Peyer's patch (tissue), 4 donors: ENCODE measurements at places on chromosomes 7 and 10. TPM values are rescaled to one million over a fixed set of nuclear protein-coding genes. Genes with fewer than 3 reads are reported as not detected.

Gene PALD1
- total RNA-seq: 3.5 TPM

Gene ACBD7
- not detected for total RNA-seq

DNA sequence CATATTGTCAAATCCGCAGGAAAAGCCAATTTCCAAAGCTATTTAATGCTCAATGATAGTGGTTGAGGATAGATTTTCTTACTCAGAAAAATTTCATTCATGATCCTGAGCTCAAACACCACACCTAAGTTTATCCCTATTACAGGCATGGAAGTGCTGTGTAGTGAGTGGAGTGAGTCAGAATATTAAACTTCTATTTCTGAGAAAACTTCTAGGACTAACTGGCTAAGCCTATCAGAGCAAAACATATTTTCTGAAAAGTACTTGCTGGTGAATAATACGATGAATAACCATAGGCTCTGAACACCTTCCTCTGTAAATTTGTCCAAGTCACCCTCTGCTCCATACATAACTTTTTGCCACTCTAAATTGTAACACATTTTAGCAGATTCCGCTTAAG lies 221.5 kb downstream of the SUGCT start:
- H3K4me1 ChIP-seq: no peaks in the 10 kb centered on the region
- H3K27ac ChIP-seq: no peak overlapping the region
- H3K4me3 ChIP-seq: no peak overlapping the region
- DNase-seq: no peak
- H3K36me3 ChIP-seq: no peaks in the 10 kb centered on the region

- H3K4me1 ChIP-seq: no peaks in the 10 kb centered on the region
- H3K27ac ChIP-seq: no peak overlapping the region
- no peak overlapping the region for H3K4me3 ChIP-seq
- no peak for DNase-seq
- H3K36me3 ChIP-seq: no peaks in the 10 kb centered on the region
- H3K27me3 ChIP-seq: no peaks in the 10 kb centered on the region
These were observed 31.9 kb upstream of the INSYN2A start for GRCh38 chr10:127228195-127228787.
